ENCODE measurements at places on chromosomes 7 and 10.
A peak's percentile ranks its signal among the peaks of the same experiment; 100 is the strongest.

DNA sequence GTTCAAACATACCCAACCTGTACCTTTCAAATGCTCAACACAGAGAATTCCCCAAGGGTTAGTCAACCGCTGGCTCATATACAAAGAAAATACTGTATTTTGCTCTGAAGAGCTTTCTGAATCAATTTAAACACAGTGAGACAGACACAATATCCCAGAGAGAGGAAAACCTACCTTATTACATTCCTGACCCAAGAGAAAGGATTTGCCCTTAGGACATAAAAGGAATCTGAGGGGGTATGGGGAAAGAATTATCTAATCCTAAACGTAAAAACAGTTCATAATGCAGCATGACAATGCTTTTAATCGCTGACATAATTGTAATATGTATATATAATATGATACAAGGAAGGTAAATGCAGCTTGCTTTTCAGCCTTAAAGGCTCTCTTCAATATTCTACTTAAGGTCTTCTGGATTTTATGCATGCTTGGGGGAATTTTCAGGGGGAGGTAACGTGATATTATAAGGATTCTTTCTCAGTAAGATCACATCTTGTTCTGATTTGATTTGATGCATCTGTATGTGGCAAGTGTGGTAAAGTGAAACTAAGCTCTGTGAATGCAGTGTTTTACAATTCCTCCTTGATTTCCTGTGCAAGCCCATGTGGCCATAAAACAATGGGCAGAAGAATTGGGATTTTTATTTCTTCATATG, 240.5 kb downstream of the GLI3 start:
- DNase-seq, result no peak

- DNase-seq, result no peak
Measured at GRCh38 chr10:52359441-52359840, 45.4 kb downstream of the DKK1 start.

DNA sequence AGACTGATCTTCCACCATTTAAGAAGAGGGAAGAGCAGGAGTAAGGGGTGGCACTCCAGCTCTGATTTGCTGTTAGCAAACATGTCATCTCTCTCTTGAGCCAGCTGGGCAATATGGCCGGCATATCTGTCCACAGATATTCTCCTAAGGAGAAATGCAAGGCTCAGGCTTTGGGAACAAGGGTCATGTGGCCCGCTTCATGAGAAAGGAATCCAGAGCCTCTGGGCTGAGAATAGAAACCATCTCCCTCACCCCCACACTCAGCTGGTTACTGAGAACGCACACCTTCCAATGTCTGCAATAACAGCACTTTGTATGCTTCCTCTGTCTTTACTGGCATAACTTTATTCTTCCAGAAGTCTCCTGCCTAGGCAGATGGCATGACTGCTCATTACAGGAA, 171.2 kb downstream of the ELMO1 start:
- no peak for DNase-seq

DNA sequence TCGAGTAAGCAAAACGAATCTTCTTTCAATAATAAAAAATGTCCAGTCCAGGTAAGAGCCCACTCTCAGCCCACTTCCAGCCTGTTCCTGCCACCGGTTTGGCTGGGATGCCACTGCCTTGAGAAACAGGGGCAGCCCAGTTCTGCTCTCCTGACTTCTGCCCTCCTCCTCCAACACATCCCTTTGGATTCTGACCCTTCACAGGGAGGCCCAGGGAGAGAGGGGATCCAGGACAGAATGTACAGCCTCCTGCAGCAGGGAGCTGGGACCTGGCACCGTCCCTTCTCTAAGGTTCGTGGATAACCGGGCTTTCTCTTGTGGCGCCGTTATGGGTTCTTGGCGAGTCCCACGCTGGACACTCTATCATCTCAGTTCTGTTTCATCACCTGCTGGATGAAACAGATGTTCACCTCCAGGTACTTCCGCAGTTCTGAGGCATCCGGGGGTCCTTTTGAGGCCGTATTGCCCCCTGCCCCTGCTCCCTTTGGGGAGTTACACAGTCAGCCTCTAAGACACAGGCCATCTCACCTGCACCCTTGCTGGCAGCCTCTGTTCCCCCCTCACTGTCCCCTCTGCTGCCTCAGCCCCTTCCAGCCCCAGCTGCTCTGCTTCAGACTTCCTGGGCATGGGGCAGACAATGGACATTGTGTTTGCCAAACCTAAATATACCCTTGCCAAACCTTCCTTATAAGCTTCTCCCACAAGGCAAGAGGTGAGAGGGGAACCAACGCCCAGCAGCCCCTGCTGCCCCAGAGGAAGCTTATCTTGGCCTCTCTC, 203.8 kb upstream of the ZMIZ1 start:
- DNase-seq, result no peak

GRCh38 chr10:95517536-95518454, 43.4 kb downstream of the SORBS1 start:
- DNase-seq, result no peak

GRCh38 chr10:4755286-4755989, 70.6 kb upstream of the AKR1E2 start:
- DNase-seq, result no peak

GRCh38 chr10:6586501-6586900, 6.4 kb upstream of the PRKCQ start:
- no peak for DNase-seq

DNA sequence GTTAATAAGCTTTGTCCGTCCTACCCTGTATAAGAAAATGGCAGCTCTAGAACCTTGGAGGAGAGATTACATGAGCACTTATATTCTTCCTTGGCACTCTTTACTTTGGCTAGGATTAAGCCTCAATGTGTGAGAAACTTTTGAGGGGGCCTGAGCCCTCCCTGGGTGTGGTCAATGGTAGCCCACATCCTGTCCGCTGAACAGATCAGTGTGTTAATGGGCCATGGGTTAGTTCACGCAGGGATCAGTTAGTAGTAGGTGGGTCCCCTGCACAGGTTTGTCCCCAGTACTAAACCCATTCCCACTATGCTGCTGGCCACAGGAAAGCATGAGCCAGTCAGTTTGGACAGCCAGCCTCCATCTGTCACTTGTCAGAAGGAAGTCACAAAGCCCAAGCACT, 20.2 kb upstream of the IKZF1 start:
- DNase-seq, result no peak

GRCh38 chr7:130397051-130397757, 16.9 kb downstream of the CPA1 start:
- no peak for DNase-seq

GRCh38 chr10:52146766-52147165, 167.3 kb upstream of the DKK1 start:
- no peak for DNase-seq

DNA sequence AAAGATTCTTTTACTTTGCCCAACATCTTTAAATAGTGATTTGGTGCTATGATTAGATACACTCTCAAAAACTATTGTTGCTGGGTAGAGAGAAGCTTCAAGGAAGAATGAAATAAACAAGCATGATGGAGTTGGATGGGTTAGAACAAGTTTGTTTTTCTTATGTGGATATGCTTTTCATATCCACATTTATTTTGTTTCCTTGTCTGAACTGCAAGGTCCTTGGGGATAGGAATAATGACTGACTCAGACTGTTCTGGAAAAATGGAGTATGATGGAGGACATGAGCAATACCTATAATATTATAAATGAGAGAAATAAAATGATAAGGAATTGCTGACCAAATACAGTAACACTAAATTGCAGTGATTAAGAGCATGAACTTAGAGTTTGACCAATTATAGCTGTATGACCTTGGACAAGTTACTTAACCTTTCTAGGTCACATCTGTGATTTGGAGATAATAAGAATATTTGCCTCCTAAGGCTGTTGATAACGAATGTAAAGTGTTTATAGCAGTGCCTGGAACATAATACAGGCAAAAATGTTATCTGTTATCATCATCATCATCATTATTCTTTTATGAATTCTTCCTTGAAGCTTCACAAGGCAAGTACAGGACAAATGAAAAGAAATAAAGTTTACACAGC, 847.5 kb downstream of the LRMDA start:
- DNase-seq, result no peak

DNA sequence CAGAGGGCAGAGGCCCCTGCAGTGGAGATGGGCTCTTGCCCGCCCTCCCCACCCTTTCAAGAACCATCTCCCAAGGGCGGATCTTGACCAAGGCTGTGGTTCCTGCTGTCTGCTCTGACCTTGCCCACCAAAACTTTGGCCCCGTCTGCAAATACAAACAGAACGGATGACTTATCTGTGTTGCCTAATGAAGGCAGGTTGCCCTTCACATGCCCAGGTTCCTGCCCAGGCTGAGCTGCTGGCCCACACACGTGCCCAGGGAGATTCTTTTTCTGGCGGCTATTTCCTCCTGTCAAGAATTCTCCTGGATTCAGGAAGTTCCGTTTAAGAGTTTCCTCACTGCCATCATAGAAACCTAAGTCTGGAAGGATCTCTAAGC, 78.3 kb downstream of the PROSER2 start:
- no peak for DNase-seq

DNA sequence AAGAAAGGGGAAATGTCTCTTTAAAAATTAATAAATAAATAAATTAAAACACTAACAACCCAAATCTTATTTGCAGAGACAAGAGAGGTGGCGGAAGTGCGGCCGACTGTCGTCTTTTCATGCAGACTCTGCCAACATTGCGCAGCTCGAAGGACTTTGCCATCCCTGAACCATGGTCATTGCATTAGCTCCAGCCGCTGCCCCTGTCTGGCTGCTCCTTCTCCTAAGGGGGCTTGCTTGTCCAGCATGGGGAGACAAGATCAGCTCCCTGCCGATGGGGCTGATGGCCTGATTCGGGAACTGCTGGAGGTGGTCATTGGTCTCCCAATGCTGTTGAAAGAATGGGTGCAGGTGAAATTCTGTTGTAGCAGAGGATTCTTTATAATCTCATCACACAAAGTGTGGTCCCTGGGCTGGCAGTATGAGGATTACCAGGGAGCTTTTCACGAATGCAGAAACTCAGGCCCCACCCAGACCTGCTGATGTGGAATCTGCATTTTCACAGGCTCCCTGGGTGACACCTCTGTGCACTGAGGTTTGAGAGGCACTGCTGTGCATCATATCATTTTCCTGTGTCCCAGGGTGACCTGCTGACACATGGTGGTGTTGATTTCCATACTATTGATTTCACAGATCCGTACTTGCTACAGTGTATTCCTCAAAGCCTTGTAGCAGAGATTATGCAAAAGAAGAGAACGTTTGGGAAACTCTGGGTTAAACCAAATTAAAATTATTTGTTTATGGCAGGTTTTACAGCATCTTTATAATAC, 172.4 kb upstream of the ZMIZ1 start:
- DNase-seq, result no peak

DNA sequence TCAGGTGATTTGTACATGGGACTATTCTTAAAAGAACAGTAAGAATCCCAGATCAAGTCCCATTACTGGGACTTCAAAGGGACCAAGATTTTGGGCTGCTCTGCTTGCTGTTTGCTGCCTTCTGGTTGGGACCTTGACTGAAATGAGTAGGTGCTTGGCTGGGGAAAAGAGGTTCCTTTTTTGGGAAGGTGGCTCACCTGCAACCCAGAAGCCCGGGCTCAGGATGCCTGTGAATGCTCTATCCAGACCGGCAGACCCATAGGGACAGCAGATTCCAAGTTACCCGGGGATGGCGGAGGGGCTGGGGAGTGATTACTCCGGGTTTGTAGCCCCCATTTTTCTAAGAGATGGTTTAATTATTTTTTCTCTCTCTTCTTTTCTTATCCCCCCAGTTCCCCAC, 104.0 kb downstream of the CPXM2 start:
- no peak for DNase-seq

GRCh38 chr10:121927318-121927840, 452 bp downstream of the ATE1 start:
- peak; percentile 1 for DNase-seq

All from stimulated activated CD4-positive, alpha-beta T cell treated with anti-CD3 and anti-CD28 coated beads, Interleukin-1b, Interleukin-23, amount 100 ng/mL, for 1 hour (primary cell).